ENCODE measurements at places on chromosomes 6 and 20. TPM values are rescaled to one million over a fixed set of nuclear protein-coding genes. Genes with fewer than 3 reads are reported as not detected.

Gene SESN1
- 18.6 TPM for total RNA-seq

Gene ZNF165
- total RNA-seq, result 1.1 TPM

Gene PAX1
- not detected for total RNA-seq

Gene ARMC2
- 5.8 TPM for total RNA-seq

Gene MEP1A
- total RNA-seq, result not detected

Gene MRAP2
- total RNA-seq, result not detected

Gene POU3F2
- not detected for total RNA-seq

Gene POM121L2
- total RNA-seq, result not detected

Gene KCNK5
- total RNA-seq, result 3.1 TPM

Gene CYP21A2
- not detected for total RNA-seq

Gene PPP1R18
- total RNA-seq, result 254 TPM

Gene CALHM5
- not detected for total RNA-seq

Gene PRPH2
- total RNA-seq, result not detected

Gene KIF6
- not detected for total RNA-seq

Gene STX16
- total RNA-seq, result 183 TPM

Gene TREM2
- not detected for total RNA-seq

Gene CENPW
- total RNA-seq, result 38.8 TPM

Gene TP53TG5
- total RNA-seq, result 0.08 TPM

Gene PHF20
- total RNA-seq, result 51.6 TPM

Gene CLVS2
- total RNA-seq, result not detected

Gene IP6K3
- total RNA-seq, result not detected

Gene CBLN4
- total RNA-seq, result not detected

Gene MAP7
- 2.6 TPM for total RNA-seq

Gene SEC63
- 65.0 TPM for total RNA-seq

Gene LY6G6C
- not detected for total RNA-seq

Gene COL12A1
- total RNA-seq, result 0.19 TPM

Gene BANF2
- total RNA-seq, result not detected

Gene SLC39A7
- 41.7 TPM for total RNA-seq

Gene KHDC1L
- total RNA-seq, result not detected

Gene JARID2
- 35.9 TPM for total RNA-seq

Gene SLCO4A1
- 66.6 TPM for total RNA-seq
